ENCODE measurements at places on chromosomes 11 and 22.

DNA sequence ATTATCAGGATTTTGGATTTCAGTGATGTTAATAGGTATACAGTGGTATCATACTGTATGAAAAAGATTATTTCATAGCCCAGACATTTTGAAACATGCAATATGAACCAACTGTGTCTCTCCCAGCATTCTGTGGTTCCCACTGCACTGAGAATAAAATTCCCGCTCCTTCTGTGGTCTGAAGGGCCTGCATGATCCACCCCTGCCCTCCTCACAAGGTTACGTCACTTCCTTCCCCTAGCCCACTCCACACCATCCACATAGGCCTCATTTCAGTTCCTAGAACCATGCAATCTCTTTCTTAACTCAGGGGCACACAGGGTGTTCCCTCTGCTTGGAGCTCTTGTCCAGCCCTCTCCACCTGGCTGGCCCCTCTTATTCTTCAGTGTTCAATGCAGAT is 103.1 kb downstream of the TSPAN18 start:
- DNase-seq = no peak

- DNase-seq = no peak
Observed at GRCh38 chr11:73866586-73866996, 10.1 kb downstream of the COA4 start.

DNA sequence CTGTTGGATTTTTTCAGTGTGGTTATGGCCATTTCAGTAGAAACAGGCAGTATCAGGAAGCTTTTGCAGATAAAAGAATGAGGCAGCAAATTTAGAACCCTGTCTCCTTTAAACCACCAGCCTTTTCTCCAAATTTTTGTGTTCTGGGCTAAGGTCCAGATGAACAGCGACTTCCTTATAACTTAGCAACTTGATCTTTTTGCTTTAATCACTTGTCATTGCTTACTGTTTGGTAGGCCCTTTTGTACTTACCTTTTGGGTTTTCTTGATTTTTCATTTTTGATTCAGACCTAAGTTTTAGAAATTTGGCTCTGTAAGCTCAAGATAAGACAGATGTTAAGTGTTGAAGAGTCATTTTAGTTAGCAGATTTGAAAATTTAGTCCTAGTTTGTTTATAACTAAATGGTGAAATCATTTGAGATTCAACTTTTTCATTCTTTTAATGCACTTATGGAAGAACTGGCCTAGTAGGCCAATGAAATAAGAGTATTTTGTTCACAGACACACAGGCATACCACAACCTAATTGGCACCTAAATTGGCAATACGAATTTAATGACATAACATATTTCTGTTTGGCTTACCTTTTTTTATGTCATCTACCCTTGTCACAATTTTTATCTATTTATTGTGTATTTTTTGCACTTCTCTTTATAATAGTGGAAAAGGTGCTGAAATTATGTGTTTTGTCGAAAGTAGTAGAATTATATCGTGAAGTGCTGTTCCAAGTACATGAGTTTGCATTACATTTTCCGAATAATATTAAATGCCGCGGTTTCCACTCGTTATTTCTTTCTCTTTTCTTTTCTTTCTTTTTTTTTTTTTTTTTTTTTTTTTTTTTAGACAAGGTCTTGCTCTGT is 2.1 kb downstream of the RTN3 start:
- no peak for DNase-seq

DNA sequence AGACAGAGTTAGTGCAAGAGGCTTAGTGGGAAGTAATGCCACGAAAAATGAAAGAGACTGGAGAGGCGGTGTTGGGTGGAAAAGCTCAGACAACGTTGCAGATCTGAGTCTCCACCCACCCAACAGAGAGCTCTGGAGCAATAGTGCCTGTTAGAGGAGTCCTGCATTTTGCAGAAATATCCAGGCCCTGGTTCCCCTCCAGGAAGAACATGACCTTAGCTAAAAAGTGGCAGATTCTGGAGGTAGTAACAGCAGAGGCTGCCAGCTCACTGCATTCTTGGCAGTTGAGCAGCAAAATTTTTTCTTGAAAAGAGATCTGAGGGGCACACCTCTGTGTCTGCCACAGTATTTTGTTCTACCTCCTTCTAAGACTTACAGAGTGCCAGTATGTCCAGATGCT is 27.7 kb upstream of the BIRC3 start:
- DNase-seq = no peak

- no peak for DNase-seq
Observed at GRCh38 chr11:5679811-5680210, 5.1 kb downstream of the TRIM5 start.

DNA sequence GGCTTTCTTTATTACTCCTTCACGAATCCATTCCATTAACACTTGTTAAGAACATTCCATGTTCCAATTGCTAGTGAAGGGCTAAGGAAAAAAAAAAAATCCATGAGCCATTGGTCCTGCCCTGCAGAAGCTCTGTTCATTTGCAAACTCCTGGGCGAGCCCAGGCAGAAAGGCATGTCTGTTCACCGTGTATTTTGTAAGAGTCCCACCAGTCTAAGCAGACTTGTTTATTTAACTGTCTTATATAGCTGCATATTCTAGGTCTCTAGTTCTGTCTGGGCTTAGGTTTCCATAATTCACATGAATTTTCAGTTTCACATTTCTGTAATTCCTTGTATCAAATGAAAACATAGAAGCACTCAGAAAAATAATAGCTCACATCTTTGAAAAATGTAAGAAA is 97.4 kb upstream of the POU2AF2 start:
- no peak for DNase-seq

GRCh38 chr11:76684516-76684915 is 14.0 kb upstream of the LRRC32 start:
- DNase-seq = no peak

- DNase-seq = peak; percentile 19
Observed at GRCh38 chr11:100681064-100681502, 6.0 kb upstream of the ARHGAP42 start.

DNA sequence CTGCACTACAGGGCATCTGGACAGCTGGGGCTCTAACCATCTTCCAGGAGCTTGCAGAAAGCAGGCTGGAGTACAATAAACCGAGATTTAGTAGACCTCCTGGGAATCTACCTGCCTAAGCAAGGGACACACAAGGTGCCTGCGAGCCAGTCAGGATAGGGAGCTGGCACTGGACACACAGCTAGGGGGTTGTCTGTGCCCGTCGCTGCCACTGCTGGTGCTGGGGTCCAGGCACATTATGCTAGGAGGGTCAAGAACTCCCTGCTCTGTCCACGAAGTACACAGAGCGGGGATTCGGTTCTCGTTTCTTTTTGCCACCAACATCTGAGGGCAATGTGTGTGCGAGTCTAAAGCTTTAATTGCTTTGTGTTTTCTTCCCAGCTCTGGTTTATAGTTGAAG is 4.2 kb downstream of the RIC8A start:
- no peak for DNase-seq

DNA sequence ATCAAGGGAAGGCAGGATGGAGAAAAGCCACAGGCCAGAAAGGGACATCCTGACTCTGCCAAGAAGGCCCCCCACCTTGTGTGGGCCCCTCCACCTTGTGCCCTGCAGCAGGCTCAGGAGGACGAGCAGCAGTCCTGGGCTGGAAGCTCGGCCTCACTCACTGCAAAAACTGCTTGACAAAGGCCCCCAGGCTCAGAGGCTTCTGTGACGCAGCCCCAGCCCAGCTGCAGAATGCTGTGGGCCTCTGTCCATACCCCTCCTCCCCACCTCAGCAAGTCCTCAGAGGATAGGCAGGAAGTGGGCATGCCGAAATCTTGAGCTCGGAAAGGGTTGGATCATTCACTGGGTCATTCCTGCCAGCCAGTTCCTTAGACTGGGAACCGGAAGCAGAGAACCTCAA is 61.9 kb downstream of the NRXN2 start:
- no peak for DNase-seq

GRCh38 chr11:66856496-66857233 is at the start of gene LRFN4:
Gene LRFN4, plus strand, starts transcription at chr11:66857064. Its CDS starts 681 bp downstream, at chr11:66857745.
- DNase-seq = no peak

DNA sequence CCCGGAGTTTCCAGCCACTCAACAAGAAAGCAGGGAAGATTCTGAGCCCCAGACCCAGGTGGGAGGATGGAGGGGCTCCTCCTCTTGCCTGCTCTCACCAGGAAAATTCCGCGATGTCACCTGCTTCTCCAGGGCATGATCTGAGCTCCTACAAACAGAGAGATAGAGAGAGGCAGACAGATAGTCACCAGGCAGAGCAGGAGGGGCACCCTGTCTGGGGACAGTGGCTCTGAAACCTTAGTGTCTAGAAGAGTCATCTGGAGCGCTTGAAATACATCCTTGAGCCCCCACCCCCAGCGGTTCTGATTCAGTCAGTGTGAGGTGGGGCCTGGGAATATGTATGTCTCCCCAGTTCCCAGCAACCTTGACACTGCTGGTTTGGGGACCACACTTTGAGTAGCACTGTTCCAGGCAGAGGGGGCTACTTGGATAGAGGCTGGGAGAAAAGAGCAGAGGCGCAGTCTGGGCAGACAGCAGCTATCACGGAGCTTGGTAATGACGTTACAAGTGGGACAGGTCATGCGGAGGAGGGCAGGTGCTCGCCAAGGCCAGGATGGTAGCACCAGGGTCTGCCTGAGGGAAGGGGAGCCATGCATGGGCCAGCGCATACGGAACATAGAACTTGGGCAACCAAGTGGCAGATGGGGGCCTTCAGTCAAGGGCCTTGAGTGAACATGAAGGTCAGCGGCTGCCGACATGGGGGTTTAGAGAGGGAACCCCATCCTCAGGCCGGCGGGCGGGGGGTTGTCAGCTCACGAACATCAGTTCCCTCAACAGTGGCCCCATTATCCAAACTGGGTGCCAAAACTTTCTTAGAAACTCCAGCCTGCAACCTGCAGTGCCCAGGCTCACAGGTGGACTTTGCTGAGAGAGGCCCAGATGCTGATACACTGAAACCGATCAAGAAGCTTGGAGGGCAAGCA is 60.9 kb upstream of the MYEOV start:
- DNase-seq = no peak

- no peak for DNase-seq
Observed at GRCh38 chr22:36734171-36735058, 30.9 kb upstream of the CACNG2 start.

DNA sequence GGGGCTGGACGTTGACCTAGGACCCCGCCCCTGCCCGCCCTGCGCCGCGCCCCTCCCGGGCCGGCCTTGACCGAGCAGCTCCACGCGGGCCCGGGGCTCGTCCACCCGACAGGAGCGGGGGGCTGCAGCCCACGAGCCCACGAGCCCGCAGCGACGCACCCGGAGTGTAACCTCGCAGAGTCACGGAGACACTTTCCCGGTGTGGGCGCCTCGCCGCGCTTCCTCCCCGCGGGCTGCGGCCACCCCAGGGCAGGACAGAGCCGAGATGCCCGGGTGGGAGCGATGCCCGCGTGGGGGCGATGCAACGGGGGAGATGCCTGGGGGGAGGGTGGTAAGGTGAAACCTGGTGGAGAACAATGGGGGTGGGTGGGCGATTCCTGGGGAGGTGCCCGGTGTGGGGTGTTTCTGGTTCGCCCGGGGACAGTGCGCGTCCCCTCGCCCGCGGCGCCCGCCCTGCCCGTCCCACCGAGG is 4.9 kb upstream of the ZBED4 start:
- DNase-seq = no peak

DNA sequence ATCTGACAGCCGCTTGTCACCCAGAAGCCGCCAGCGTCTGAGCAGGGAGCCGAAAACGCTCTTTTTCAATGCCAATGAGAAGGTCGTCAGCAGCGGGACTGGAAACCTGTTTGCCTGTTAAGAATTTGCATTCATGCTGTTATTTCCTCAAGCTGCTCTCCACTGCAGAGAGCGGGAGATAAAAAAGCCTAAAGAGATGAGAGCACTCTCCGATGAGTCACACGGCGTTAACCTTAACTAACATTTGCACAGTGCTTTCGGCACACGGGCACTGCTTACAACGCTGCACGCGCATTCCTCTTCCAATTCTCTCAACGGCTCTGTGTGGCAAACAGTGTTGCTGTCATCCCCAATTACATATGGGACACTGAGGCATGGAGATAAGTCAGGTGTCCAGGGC is 40.0 kb upstream of the RTL6 start:
- no peak for DNase-seq
